ENCODE measurements at places on chromosomes 1 and 21.

DNA sequence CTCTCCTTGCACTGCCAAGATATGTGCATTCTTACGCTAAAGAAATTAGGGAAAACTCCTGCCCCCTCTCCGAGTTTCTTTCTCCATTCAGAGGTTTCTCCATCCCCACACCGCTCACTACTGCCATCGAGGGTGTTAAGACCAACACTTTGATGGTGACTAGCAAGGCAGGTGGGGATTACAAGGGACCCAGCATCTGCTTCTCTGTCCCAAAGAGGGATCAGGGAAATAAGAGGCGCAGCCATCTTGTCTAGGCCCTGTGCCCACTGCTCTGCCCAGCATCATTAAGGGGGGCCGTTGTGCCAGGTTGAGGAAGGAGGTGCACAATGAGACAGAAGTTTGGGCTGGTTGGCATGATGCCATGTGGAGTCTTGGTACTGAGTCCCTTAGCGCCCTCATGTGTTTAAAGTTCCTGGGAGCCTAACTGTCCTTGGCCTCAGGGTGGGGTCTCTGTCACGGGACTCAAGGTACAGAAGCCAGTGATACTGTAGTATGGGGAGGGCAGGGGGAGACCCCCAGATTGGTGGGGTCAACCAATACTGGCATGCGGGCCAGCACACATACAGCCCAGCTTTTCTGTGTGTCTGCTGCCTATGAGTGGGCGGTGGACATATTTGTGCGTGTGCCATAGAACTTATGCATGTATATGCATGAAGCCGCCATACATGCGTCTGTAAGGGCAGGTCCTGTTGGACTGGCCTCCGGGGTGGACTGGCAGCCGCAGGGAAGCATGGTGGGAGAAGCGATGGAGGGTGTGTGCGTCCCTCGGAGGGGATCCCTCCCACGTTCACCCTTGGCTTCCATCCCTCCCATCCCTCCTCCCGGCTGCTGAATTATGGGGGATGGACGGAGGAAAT lies 5.5 kb downstream of the EFNA3 start:
- no peak for DNase-seq

GRCh38 chr1:36658838-36659237 lies 176.1 kb upstream of the CSF3R start:
- DNase-seq = no peak

GRCh38 chr21:30233228-30234020 lies 17.5 kb upstream of the CLDN8 start:
- DNase-seq = no peak

- DNase-seq = no peak
Observed at GRCh38 chr1:215421744-215422143, 145.4 kb upstream of the KCTD3 start.

DNA sequence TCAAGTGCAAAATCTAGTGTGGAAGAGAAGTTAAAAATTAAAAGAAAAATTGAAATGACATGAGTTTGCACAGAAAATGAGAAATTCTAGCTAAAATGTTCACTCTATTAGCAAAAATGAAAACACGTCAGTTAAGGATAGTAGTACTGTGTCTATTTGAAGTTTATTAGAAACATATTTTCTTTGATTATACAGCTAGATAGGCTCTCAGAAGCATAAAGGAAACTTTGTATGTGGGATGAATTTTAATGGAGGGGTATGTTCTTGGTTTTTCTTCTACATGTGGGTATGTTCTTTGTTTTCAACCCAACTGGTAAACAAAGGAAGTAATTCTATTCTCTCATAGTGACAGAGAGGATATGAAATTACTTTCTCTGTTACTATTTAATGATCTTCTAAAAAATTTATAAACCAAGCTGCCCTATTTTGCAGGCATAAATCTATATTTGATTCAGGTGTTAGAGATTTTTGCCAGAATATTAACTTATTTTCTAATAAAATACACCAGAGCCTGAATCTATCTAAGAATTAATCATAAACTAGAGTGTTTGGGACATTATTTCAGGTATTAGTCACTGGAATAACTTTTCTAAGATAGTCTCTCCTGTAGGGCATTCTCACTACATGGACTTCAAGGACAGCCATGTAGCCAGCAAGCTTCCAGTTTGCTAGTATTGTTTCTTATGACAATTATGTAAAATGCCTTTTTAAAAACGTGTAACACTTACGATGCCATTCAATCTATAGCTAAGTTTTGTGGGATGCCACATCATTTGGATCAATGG lies 15.8 kb downstream of the GPSM2 start:
- no peak for DNase-seq

- no peak for DNase-seq
Observed at GRCh38 chr1:7281821-7282220, 489.3 kb upstream of the VAMP3 start.

GRCh38 chr1:58869638-58870297 lies 85.9 kb upstream of the JUN start:
- no peak for DNase-seq

DNA sequence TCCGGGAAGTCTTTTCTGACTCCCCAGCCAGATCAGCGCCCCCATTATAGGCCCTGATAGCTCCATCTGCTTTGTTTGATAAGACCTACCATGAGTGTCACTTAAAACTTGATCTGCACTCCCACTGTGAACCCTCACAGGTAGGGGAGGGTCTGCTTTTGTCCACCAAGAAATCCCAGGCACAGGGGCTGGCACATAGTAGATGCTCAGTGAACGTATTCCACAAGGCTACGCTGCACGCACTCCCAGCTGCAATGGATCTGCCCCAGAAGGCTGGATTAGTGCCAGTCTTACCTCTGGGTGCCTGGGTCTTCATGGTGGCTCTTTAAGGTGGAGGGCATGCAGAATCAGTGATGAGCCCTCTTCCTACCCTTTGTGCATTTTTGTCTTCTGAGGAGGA lies 447.1 kb downstream of the PTPRU start:
- no peak for DNase-seq

DNA sequence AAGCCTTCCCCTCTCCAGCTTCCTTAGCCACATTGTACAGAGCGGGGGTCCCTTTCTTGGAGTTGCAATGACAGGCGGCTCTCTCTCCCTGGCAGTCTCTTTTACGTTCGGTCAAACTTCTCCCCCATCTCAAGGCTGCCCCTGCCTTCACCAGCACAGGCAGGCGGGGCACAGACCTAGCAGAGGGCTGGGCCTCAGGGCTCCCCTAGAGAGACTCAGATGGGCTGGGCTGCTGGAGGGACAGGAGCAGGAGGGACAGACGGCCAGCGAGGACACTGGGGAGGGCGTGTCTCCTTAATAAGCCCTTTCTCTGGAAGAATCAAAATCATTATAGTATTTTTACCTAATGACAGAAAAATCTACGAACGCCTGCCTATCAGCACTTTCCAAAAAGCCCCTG lies 79.6 kb downstream of the CASZ1 start:
- no peak for DNase-seq

DNA sequence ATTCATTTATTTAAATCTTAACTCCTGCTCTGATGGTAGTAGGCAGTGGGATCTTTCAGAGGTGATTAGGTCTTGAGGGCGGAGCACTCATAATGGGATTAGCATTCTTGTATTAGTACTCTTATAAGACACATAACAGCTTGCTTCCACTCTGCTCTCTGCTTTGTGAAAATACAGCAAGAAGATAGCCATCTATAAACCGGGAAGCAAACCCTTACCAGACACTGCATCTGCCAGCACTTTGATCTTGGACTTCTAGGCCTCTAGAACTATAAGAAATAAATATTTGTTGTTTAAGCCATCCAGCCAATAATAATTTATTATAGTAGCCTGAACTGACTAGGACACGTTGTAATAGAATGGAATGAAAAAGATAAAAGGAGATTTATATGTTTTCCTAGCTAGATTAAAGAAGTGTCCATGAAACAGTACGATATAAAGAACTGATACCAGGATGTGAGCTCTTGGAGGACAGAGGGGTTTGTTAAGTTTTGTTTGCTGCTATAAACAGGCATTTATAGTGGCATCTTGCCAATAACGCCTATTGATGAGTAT lies 869.9 kb downstream of the MRPL39 start:
- DNase-seq = no peak

DNA sequence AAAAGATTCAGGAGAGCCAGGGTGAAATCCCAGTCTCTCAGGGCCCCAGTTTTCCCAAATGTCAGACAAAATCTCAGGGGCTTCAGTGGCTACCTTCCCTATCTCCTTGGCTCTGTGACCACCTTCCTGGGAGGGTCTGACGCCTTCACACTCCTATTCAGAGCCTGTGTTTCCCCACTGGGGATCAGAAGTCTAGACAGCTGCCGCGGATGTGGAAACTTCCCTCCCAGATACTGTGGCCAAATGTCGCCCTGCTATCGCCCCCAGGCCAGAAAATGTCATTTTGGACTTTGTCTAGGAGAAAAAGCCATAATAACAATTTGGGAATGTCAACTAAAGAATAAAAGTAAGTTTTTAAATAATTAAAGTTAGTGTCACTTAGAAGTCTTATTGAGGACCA lies 15.9 kb downstream of the A3GALT2 start:
- no peak for DNase-seq

GRCh38 chr1:201530741-201531531 lies 8.0 kb upstream of the NAV1 start:
- DNase-seq = no peak

All from activated CD4-positive, alpha-beta T cell treated with anti-CD3 and anti-CD28 coated beads, Interleukin-2, amount 50 U/mL, for 1 hour (primary cell).